Adipocyte (in vitro differentiated cells): ENCODE measurements at places on chromosomes 4 and X.
A peak's percentile ranks its signal among the peaks of the same experiment; 100 is the strongest.

- DNase-seq = no peak
Observed at GRCh38 chrX:103805860-103806259, 26.2 kb downstream of the RAB9B start.

DNA sequence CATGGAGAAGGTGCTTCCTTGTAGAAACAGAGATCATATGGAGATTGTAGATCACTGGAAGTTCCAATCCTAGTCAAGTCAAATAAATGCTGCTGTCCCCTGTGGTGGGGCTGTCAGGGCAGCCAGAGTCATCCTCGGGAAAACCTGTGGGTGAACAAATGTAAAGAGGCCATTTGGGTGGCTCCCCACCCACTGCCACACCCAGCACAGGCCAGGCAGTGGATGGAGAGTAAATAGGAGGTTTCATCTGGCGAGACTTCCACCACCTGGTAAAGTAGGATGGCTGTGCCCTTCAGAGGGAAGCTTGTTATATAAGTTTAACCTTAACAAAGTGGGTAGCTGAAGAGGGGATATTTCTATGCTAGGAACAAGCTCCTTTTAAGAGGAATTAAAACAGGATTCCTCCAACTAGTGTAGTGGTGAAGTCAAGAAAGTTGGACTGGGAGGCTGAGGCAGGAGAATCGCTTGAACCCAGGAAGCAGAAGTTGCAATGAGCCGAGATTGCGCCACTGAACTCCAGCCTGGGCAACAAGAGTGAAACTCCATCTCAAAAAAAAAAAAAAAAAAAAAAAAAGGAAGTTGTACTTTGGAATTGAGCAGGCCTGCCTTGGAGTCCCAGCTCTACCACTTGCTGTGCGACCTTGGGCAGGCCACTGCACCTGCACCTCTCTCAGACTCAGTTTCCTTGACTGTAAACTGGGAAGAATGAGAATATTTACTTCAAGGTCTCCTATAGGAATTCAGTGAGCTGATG lies 273.7 kb downstream of the PTTG2 start:
- DNase-seq = no peak

GRCh38 chr4:8525383-8526120 lies 54.6 kb upstream of the GPR78 start:
- DNase-seq = peak; percentile 51

GRCh38 chr4:93761286-93761685 lies 67.3 kb upstream of the ATOH1 start:
- DNase-seq = no peak

DNA sequence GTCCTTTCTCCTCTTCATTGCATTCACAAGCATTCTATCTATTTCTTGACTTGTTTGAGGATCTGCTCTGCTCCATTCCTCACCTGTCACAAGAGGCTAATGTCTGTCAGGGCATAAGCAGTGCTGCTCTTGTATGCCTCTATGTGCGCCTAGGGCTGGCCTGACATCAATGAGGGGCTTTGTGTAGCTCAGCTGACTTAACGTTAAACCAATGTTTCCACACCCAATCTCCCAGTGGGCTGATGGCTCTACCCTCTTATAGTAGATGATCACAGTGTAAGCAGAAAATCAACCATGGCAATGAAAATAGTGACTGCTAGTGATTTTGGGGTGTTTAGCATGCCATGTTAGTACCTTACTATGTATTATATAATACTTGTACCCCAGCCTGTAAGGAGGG lies 139.0 kb downstream of the UNC5C start:
- DNase-seq = no peak

GRCh38 chr4:180280076-180280475 lies 1963.1 kb upstream of the TENM3 start:
- no peak for DNase-seq

- peak; percentile 63 for DNase-seq
Observed at GRCh38 chrX:20515841-20516461, 249.2 kb upstream of the RPS6KA3 start.

DNA sequence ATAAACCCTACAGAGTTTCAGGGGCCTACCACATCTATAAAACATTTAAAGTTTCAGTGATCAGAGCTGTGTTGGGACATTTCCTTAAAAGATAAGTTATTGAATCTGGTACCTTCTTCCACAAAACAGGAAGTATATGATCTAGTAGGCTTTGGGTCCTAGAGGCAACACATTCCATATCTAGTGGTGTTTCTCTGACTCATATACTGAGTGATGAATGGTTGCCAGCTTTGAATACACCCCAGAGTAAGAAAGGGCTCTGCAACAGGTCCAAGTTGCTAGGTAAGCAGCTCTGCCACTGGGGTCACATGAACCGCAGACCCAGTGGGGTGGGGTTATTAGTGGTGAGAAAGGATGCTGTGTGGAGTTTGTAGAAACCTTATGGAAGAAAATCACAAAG lies 32.4 kb upstream of the BLTP1 start:
- no peak for DNase-seq

DNA sequence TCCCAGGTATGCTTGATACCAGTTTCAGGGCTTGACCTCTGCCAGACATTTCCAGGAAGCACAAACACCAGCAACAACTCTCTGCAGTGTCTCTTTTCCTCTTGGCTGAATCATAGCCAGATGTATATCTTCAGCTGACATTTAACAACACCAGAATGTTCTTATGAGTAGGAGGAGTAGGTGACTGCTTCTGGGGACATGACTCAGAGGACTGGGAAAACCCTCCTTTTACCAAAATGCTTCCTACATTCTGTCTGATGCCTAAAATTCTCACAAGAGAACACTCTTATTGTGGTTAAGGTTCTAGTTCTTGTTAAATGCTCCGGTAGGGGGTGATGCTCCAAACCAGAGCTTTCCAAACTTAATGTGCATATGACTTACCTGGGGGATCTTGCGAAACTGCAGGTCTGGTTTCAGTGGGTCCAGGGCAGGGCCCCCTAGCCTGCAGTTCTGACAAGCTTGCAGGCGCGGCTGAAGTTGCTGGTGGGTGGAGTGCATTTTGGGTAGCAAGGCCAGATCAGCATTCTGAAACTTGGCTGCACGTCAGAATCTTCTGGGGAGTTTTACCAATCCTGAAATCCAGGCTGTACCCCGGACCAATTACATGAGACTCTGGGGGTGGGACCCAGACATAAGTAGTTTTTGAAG lies 329.3 kb upstream of the RPS6KA3 start:
- DNase-seq = peak; percentile 29

DNA sequence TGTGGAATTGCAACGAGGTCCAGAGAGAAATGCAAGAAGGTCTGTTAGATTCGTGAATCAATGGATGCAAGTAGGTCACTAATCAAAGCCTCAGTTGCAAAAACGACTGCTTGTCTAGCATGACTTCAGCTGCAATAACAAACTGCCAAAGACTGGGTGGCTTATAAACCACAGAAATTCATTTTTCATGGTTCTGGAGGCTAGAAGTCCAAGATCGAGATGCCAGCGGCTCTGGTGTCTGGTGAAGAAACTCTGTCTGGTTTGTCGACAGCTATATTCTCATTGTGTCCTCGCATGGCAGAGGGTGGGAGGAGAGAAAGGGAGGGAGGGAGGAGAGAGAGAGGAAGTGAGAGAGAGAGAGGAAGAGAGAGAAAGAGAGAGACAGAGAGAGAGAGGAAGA lies 114.7 kb downstream of the MXRA5 start:
- DNase-seq = no peak

DNA sequence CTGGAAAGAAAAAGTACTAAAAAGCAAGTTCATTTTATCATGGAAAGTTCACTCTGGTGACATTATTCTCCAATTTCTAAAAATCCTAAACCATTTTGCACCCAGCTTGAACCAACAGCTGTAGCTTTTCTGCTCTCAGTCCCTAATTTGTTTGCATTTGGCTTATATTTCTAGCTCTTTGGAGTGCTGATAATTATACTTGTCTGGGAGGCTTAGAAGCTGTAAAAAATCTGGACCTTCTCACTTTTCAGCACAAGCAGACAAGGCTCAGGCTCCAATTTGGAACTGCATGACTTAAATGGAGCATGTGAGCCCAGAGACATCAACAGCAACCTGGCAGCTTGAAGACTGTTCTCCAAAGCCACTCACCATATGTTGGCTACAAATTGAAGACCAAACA lies 170.9 kb upstream of the PCDH18 start:
- no peak for DNase-seq

DNA sequence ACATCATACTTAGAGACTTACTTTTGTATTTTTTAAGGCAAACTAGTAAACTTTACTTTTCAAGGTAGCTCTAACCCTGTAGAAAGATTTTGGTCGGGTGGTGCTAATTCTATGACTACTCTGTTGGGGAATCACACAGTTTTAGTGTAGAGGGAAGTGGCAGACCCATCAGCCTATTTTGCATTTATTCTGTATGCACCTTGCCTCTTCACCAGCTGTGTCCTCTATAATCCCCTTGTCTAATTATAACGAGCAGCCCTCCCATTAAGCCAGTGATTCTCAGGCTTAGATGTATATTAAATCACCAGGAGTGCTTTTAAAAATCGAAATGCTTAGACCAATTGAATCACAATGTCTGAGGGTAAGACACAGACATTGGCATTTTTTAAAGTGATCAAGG lies 78.1 kb downstream of the GALNT7 start:
- no peak for DNase-seq

GRCh38 chrX:15598026-15598425 lies 2.7 kb downstream of the ACE2 start:
- DNase-seq = no peak

DNA sequence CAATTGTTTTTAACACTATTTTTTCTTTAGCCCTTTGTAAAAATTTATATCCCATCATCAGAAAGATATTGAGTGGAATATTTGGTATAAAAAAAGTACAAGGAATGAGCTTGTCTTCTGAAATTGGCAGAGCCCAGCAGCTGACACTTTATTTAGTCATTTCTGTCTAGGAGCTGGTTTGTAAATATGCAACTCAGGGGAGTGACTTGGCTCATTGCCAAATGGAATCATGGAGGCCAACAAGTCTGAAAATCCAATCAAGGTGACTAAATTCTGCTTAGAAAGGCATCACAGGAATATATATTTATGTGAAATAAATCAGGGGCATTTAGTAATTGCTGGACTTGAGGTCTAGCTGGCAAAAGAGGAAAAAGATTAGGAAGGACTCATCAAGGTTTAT lies 74.4 kb downstream of the OTC start:
- no peak for DNase-seq

DNA sequence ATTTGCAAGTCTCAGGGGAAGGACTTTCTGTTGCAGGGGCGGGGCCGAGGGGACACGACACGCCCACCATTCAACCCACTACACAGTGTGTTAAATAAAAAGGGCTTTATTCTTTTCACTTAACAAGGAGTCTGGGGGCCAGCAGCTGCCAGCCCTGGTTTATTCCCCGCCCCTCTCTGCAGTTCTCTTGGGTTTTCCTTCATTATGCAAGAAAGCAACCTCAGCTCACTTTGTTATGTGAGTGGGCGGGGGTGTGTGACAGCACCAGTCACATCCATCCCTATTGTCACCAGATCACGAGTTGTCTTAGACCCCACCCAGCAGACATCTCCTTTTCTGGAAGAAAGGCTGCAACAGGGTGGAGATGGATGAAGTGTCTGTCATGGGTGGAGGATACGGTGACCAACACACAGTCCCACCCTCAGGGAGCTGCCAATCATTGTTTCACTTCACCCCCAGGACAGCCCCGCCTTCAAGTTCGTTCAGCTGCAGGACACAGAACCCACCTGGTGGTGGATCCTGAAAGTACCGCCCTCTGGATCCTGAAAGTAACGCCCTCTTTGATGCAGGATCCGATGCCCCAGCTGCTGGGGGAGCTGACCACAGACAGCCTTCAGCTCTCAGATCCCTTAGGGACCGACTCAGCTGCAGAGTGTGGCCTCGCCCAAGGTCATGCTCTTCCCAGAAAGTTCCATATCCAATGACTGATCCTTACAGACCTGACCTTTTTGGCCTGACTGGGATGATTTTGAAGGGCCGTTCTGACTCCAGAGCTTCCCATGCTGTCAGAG lies 79.6 kb downstream of the SMIM20 start:
- DNase-seq = no peak

- DNase-seq = no peak
Observed at GRCh38 chr4:27846951-27847350, 986.3 kb downstream of the STIM2 start.

DNA sequence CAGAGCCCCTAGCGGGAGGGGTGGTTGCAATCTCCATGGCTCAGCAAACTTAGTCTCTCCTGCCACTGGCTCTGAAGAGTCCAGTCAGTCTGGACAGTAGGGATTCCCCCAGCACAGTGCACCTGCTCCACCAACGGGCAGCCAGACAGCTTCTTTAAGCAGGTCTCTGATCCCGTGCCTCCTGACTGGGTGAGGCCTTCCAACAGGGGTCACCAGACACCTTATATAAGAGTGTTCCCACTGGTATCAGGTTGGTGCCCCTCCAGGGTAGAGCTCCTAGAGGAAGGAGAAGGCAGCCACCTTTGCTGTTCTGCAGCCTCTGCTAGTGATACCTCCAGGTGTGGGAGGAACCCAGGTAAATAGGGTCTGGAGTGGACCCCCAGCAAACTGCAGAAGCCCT lies 1393.4 kb downstream of the STIM2 start:
- no peak for DNase-seq

DNA sequence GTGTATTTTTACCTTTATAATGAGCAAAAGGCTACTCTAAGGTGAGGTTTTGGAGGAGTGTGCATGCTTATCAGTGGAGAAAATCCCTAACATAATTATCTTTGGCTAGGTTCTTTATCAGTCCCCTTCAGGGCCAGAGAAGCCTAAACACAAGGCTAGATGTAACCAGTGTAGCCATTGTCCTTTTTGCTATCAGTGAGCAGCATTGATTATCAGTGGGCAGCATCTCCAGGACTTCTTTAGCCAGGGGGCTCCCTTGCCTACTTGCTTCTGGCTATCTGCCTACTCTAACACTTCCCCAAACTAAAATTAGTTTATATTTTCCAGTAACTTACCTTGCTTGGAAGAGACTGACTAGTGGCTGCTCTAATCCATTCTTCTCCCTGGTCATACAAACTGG lies 595.6 kb downstream of the TRAM1L1 start:
- DNase-seq = no peak

- no peak for DNase-seq
Observed at GRCh38 chrX:6227935-6228334, 732 bp downstream of the NLGN4X start.

- DNase-seq = peak; percentile 49
Observed at GRCh38 chr4:143375326-143376073, 38.8 kb downstream of the GAB1 start.

- DNase-seq = no peak
Observed at GRCh38 chrX:133639726-133640125, 224.4 kb upstream of the GPC4 start.

GRCh38 chr4:98744372-98745150 lies 86.2 kb upstream of the TSPAN5 start:
- DNase-seq = no peak

DNA sequence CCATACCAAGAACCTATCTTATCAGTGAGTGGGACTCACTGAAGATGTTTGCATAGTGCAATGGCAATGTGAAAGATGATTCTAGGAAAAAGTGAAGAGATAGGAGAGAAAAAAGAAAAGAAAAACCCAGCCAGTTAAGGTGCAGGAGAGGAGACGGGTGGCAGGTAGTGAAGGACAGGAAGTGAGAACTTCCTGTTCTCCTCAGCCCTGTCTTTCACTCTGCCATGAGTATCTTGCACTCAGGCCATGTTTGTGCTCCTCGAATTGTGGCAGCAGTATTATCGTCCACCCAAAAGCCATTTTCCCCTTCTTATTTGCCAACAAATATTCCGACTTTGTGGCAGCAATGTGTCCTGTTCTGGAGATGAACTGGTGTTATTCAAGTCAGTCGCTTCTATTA lies 8.6 kb upstream of the ENPEP start:
- DNase-seq = no peak

GRCh38 chr4:38805530-38806145 lies 1.0 kb upstream of the TLR1 start:
- DNase-seq = no peak
